ENCODE measurements at places on chromosomes 16 and 17.

- no peak for DNase-seq
These were observed 76.4 kb upstream of the TBX2 start for GRCh38 chr17:61323003-61323908.

- DNase-seq = peak; percentile 58
These were observed 36.8 kb downstream of the CHD9 start for GRCh38 chr16:53091466-53092211.

- no peak for DNase-seq
These were observed 65.6 kb upstream of the CBX4 start for GRCh38 chr17:79904865-79905264.

- DNase-seq = no peak
These were observed 1.3 kb upstream of the CDH3 start for GRCh38 chr16:68643847-68644246.

DNA sequence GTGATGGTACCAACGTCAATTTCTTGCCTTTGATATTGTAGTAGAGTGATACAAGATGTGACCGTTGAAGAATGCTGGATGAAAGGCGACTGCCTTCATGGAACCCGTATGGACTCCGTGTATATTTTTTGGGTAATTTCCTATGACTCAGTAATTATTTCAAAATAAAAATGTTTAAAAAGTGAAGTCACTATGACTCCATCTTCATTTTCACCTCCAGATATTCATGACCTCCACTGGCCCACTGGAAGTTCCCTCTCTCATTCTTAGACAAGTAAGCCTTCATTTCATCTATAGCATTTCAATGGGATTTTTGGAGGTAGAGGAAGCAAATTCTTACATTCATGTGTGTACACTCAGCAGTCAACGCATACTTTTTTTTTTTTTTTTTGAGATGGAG is 111.8 kb upstream of the NUDT7 start:
- no peak for DNase-seq

DNA sequence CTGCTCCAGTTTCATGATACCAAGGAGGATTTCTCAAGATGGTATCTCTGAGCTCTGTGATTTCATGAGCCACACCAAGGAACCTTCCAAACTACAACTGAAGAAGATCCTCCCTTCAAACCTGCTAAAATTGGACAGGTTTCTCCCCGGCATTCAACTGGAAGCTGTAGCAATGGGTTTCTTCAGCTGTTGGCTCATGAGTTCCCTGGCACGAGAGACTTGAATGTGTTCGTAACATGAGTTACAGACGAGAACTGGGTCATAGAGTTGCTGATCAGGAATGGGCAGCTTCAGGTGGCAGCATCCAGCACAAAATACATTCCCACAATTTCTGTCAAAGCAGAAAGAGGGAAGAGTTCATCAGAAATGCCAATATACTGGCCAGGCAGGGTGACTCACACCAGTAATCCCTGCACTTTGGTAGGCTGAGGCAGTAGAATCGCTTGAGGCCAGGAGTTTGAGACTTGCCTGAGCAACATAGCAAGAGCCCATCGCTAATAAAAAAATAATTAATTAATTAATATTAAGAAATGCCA is 3.4 kb upstream of the HSF5 start:
- DNase-seq = no peak

DNA sequence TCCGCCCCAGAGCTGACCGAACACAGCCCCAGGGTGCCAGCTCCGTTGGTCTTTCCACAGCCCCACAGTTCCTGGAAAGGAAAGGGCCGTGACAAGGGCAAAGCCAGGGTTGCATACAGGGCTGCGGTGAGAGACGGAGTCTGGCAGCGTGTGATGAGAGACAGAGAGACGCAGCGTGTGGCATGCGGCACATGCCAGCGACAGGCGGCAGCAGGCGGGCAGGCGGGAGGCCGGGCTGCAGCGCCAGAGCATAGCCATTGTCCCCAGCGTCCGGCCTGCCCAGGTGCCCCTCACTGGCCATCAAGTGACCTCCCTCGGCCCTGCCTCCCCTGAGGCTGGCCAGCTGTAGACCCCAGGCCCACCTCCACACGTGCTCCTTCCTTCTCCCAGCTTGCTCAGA is 8.6 kb downstream of the RTN4RL1 start:
- no peak for DNase-seq

GRCh38 chr17:82065193-82065637 is 389 bp downstream of the DUS1L start:
- DNase-seq = no peak

DNA sequence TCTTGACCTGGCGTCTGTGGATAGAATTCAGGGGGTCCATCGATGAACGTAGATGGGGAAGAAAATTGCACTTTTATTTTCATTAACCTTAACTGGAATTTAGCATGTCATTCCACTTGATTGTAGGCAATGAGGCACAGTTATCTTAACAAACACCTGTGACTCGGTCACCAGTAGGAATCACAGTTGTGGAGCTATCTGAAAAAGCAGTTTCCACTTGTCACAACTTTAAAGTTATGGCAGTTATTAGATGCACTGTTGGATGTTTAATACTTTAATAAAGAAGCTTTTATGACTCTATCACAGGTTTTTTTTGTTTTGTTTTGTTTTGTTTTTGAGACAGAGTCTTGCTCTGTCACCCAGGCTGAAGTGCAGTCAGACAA is 83.7 kb upstream of the LGALS9 start:
- DNase-seq = no peak

DNA sequence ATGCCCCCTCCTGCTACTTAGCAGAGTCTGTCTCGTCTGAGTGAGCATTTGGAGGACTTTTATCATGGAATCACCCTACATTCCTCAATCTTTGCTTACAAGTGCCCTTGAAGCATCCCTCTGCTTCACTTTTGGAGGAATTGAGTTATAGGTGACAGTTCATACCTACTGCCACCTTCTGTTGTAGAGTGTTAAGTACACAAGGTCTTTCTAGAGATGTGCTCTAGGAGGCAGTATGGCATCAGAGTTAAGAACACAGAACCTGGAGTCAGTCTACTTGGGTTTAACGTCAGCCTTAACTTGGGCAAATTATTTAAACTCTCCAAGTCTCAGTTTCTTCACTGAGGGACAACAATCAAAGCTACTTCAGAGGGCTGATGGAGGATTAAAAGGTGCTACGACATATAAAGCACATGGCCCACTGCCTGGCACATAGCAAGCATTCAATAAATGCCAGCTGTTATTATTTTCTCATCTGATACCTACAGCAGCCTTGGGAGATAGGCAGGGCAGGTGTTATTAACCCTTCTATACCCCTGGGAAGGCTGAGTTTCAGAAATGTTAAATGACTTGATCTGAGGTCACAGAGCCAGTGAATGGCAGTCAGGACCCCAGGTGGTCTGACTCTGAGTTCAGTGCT is 62.2 kb downstream of the UTP18 start:
- peak; percentile 17 for DNase-seq

GRCh38 chr16:54201200-54201599 is 85.4 kb downstream of the IRX3 start:
- DNase-seq = no peak

- no peak for DNase-seq
These were observed 7.1 kb upstream of the TM4SF5 start for GRCh38 chr17:4764595-4764994.

GRCh38 chr17:3532106-3532858 is 25.3 kb downstream of the TRPV3 start:
- DNase-seq = no peak

All from activated CD4-positive, alpha-beta T cell treated with anti-CD3 and anti-CD28 coated beads, Interleukin-2, Interleukin-4, amounts not matched to agents 100 ng/mL and 50 ng/mL, durations not matched to agents 16 hours and 8 hours (primary cell).